ENCODE measurements at places on chromosomes 3 and 15.

- DNase-seq, result no peak
Observed at GRCh38 chr3:192940129-192940528, 22.5 kb upstream of the MB21D2 start.

DNA sequence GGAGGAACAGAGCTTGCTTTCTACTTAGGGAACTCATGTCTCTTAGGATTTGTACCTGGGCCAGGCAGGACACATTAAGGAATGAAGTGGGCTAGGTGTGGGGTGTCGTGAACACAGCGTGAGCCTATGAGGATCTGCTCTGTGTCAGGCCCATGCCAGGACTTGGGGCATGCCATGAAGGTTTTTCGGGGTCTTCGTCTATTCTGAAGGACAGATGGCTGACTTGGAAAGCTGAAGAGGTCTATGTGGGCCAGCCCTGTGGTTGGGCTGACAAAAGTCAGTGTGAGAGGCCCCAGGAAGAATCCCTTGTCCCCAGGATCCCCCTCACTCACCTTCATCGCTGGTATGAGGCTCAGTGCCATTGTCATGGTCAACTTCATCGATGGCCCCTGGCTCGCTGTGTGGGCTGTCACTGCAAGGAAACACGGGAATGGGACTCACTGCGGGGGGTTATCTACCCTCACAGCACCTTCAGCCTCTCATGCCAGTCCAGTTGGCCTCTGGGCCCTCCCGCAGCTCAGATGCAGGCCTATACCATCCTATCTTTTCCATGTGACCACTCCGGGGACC, 46.8 kb upstream of the RAD18 start:
- no peak for DNase-seq

GRCh38 chr15:93087825-93088199, 1.2 kb downstream of the RGMA start:
- DNase-seq, result peak; percentile 20

GRCh38 chr15:88388686-88389085, 78.5 kb downstream of the MRPL46 start:
- no peak for DNase-seq
